ENCODE measurements at places on chromosomes 5 and 9.
A peak's percentile ranks its signal among the peaks of the same experiment; 100 is the strongest.

DNA sequence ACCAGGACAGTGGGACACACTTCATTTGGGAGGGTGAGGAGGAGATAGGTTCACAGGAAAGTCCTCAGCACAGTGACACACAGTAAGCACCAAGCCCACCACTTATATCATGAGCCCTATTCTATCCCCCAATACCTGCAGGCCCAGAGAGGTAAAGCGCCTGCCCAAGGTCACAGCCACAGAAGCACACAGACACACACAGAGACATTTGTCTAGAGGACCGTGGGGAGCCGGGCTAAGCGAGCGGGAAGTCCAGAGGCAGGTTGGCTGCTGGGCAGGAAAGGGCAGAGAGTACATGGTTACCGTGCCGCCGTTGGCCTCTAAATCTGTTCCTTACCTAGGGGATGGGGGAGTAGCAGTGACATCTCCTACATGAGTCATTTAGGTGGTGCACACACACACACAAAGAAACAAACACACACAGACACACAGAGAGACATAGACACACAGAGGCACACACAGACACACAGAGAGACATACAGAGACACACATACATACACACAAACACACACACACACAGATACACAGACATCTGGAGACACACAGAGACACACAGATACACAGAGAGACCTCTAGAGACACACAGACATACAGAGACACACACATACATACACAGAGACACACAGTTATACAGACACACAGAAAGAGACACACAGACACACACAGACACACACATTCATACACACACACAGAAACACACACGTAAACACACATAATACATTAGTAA is 15.9 kb upstream of the DUSP1 start:
- DNase-seq: no peak

GRCh38 chr5:32794086-32794485 is 83.0 kb downstream of the NPR3 start:
- DNase-seq: peak; percentile 37

- DNase-seq: no peak
Measured at GRCh38 chr9:109122726-109123621, 3.2 kb upstream of the TMEM245 start.

DNA sequence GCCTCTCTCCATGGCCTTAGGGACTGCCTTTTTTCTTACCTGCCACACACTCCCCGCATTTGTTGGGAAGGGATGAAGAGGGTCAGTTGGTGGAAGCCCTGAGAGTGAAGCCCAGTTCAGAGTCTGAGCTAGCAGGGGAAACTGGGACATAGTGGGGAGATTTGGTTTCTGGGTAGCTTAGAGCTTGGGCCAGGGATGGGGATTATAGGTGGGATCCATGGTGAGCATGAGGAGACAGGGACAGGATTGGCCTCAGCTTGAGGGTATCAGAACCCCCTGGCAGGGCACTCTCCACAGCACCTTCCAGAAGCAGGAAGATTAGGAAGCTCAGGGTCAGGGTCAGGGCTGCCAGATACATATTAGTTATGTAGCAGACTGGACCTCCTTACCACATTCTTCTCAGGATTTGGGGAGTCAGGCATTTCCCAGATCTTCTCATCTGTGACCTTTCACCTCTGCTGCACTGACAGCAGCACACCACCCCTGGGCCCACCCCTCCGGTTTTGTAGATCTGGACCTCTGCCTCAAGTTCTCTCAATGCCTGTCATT is 17.9 kb downstream of the OR13J1 start:
- no peak for DNase-seq

DNA sequence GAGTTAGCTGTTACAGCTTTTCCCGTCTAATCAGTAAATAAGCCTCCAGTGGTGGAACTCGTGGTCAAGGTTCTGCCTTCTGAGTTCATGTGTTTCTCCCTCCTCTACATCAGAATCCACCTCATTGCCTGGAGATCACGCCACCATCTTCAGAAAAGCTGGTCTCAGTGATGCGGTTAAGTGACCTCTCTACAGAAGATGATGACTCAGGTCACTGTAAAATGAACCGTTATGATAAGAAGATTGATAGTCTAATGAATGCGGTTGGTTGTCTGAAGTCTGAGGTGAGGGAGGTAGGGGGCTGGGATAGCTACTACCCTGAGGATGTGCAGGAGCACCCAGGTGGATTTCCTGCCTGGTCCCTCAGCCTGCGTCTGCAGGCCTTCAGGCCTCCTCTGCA is 13.3 kb downstream of the ODF2 start:
- no peak for DNase-seq

- no peak for DNase-seq
Measured at GRCh38 chr5:131384173-131384572, 120.3 kb downstream of the CDC42SE2 start.

- peak; percentile 39 for DNase-seq
Measured at GRCh38 chr5:159765760-159766517, 150.3 kb upstream of the ADRA1B start.

DNA sequence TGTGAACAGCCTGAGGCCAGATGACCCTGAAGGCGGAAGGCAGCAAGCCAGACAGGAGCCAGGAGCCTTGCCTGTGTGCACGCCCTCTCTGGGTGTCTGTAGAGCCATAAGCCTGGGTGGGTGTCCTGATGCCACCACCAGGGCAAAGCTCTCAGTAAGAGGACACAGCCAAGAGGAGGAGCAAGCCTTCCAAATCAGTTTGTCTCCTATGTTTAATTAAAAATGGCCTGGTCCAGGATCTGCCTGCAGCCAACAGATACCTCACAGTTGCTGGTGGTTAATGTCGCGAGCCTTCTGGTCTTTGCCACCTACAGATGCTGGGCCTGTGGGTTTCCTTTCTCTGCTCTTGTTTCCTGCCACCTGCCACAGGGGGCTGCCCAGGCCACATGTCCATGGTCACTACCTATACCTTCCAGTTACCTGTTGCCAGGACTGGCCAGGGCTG is 56.9 kb downstream of the SYK start:
- no peak for DNase-seq

DNA sequence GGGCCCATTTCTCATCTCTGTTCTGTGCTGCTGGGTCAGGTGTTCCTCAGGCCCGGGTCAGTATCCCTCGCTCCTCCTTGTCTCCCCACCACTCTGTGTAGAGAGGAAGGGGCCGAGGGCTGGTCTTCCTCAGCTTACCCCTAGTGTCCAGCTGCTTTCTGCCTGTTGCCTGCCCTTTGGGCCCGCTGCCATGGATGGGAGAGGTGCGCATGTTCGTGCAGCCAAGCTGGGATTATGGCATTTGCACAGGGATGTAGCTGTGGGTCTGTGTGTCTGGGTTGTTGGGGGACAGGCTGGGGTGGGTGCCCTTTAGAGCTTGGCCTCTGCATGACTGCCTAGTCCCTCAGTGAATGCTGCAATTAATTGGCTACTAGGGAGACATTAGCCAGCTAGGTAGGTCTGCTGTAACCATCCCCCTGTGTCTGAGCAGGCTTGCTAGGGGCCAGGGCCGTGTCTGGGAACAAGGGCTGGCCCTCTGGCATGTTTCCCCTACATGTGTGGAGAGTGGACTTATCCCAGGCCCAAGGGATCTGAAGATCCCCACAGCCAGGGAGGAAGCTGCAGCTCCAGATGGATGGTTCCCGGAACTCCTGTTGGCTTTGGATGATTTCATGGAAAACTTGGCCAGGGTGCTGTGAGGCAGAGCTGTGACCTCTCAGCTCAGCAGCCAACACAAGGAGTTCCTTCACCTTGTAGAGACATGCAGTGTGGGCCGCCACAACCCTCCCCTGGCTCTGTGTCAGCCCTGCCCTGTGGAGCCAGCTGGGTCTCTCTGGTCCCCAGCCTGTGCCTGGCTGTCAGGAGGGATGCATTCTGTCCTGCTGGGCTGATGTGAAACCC is 161.9 kb downstream of the MACROH2A1 start:
- DNase-seq: peak; percentile 38

- peak; percentile 48 for DNase-seq
Measured at GRCh38 chr9:113309204-113309813, 6.1 kb upstream of the RNF183 start.

- no peak for DNase-seq
Measured at GRCh38 chr9:119794836-119795235, 425.6 kb upstream of the BRINP1 start.

DNA sequence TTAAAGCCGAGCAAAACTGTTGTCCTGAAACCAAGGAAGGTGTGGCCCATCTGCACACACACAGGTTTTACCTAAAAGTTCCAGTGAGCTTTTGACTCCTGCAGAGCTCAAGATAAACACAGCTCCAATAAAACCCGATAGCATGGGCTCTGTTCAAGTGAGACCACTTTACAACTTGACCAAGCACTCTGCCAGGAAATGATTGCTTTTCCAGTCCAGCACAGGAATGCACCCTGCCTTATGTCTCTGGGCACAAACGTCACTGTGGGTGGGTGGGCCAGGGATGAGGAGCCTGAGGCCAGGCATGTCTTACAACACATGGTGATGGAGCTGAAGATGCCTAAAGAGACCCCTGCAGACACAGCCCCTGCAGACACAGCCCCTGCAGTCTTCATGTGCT is 115.3 kb downstream of the ROR2 start:
- DNase-seq: no peak

DNA sequence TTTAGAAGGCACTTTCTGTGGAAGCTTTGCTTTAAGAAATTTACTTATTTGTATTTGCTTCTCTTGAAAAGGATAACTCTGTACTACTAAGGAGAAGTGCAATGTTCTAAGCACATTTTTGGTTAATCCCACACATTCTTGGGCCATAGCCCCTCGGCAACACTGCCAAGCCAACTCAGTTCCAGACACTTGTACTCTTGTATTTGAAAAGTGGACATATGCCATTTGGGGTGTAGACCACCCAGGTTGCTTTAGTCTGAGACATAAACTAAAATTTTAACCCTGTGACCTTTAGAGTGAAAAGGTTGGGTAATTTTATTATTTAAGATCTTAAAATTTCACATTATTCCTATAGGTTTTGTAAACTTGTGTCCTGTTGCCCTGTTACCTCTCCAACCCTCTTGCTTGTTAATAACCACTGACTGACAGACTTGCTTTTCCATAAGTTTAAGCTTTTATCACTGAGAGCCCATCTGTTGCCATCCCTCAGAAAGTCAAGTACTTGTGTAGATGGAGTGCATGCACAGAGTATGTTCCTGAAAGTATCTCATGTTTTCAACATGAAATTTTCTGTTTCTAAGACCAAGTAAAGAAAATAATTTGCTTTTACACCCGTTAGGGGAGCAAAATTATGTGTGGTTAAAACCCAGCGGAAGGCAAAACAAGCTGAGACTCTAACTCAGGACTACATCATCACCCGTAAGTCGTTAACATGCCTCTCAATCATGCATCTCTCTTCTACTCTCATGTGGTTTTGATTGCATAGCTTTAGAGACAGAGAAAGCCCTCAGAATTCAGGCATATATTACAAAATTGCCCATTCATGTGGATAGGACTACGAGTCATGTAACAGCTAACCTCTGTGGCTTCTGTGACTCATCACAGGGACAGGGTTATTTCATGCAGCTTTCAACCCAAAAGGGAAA is 117.3 kb downstream of the GDNF start:
- peak; percentile 99 for DNase-seq

Data from fibroblast of upper back skin (primary cell).